ENCODE measurements at places on chromosomes 11 and 22.

DNA sequence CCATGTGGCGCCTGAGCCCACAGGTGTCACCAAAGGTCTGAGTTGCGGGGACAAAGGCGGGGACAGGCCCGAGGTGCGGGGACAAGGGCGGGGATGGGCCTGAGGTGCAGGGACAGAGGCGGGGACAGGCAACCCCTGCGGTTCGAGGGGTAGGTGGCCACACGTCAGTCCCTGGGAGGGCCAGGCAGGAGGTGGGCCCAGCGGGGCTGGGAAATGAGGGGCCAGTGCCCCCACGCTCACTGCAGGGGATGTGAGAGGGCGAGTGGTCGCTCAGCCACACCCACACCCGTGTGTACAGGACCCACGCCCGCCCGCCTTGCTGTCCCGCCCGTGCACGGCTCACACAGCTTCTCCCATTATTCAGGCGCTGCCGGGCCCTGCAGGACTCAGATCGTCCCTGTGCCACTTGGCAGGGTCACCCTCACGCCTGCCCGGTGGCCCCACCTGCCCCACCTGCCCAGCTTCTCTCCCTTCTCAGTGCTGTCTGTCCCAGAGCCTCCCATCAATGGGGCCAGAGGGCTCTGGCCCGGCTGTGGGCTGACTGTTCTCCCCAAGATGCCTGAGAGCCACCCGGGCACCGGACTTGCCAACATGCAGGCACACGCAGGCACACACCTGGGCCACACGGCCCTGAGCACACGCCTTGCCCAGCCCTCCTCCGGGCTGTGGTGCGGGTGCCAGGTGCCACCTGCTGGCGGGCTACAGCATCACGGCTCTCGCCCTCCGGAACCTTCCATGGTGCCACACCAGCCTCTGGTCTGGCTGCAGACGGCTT, 14.2 kb upstream of the MUC6 start:
- DNase-seq = peak; percentile 47

- no peak for DNase-seq
Measured at GRCh38 chr11:121721961-121722360, 269.2 kb upstream of the SORL1-AS1 start.

- no peak for DNase-seq
Measured at GRCh38 chr22:34776817-34777216, 289.1 kb upstream of the ISX start.

DNA sequence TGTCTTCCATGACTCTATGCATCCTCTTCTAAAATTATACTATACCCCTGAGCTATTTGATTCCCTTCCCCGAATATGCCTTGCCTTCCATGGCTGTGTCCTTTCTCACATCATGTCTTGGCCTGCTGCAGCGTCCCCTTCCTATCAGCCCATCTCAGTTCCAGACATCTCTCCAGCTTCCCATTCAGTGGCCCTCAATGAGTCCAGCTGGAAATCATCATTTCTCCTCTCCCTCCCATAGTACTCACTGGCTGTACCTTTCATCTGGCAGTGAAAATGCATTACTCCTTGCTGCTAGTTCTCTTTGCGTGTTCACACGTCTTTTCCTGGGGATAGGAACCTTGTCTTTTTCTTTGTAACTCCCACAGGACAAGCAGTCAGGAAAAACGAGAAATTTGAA, 486.8 kb downstream of the NTM start:
- no peak for DNase-seq

- no peak for DNase-seq
Measured at GRCh38 chr11:85867751-85868150, 12.6 kb downstream of the CCDC83 start.
